ENCODE measurements at places on chromosomes 5 and 9. TPM values are rescaled to one million over a fixed set of nuclear protein-coding genes. Genes with fewer than 3 reads are reported as not detected.

PCDHB7 gene
- total RNA-seq, result under 0.01 TPM

GRCh38 chr5:110397281-110397680 lies 329.2 kb downstream of the TMEM232 start:
- no peak for DNase-seq

- DNase-seq, result no peak
Observed at GRCh38 chr9:7226007-7226640, 468.4 kb downstream of the KDM4C start.

DNA sequence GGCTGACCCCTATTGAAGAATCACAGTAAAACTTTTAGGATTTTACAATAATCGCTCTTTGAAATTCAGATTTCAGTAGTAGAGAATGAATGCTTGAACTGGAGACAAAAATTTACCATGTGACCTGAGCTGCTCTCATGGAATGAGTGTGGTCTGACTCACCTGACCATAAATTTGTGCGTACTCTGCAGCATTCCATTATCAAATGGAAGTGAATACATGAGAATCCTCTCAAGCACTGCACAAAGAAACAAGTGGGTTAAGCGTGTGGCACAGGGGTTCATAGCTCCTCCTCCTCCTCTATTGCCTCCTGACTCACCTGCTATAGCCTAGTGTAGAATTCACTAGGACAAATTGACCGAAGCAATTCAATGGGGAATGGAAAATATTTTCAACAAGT lies 269.8 kb upstream of the CDH9 start:
- no peak for DNase-seq

DNA sequence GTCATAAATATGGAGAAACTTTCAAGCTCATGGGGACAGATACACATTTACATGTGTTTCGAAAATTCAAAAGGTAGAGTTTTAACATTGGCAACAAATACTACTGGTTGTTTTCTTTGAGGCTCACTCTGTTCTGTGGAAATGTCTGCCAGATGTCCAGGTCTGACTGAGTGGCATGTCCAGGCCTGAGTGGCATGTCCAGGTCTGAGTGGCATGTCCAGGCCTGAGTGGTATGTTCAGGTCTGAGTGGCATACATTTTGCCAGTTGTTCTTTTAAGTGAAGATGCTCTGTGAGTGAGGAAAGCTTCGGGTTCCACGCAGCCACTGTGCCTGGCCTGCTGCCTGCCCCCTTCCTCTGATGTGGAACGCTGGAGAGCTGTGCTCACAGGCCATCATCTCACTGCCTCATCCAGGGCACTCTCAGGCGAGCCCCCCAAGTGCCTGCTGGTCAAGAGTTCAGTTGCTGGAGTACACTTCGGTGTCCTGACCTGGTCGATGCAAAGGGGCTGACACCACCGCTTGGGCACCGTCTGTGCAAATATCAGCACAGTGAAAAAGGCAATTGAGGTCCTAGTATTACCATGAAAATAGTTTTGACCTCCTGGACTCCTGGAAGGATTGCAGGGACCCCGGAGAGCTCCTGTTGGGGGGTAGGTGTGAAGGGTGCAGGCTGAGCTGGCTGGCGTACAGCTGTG lies 89.9 kb downstream of the EHMT1 start:
- no peak for DNase-seq

GRCh38 chr5:127031863-127032232 lies 1.5 kb upstream of the MARCHF3 start:
- no peak for DNase-seq

TMOD1 gene
- total RNA-seq, result 0.97 TPM

PTPN3 gene
- total RNA-seq, result under 0.01 TPM

C9 gene
- not detected for total RNA-seq

GRCh38 chr5:57736716-57737115 lies 254.1 kb upstream of the ACTBL2 start:
- DNase-seq, result no peak

DNA sequence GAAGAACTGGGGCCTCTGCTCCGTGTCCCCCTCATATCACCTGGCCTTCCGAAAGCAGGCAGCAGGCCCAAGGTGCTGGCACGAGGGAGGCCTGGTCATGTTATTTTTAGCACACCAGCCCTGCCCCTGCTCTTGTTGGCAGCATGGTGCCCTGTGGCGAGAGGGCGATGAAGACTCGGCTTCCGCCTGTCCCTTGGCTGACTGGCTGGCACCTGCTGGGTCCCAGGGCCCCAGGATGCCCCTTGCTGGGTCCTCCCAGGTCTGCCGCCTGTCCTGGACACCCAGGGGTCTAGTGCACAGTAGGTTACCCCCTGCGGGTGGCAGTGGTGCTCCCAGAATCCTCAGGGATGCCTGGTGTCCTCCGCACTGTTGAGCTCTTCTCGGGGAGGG lies 77.0 kb downstream of the RXRA start:
- DNase-seq, result no peak
